ENCODE measurements at places on chromosomes 2 and 18.

GRCh38 chr2:212495046-212495445, 43.6 kb downstream of the ERBB4 start:
- DNase-seq, result no peak

DNA sequence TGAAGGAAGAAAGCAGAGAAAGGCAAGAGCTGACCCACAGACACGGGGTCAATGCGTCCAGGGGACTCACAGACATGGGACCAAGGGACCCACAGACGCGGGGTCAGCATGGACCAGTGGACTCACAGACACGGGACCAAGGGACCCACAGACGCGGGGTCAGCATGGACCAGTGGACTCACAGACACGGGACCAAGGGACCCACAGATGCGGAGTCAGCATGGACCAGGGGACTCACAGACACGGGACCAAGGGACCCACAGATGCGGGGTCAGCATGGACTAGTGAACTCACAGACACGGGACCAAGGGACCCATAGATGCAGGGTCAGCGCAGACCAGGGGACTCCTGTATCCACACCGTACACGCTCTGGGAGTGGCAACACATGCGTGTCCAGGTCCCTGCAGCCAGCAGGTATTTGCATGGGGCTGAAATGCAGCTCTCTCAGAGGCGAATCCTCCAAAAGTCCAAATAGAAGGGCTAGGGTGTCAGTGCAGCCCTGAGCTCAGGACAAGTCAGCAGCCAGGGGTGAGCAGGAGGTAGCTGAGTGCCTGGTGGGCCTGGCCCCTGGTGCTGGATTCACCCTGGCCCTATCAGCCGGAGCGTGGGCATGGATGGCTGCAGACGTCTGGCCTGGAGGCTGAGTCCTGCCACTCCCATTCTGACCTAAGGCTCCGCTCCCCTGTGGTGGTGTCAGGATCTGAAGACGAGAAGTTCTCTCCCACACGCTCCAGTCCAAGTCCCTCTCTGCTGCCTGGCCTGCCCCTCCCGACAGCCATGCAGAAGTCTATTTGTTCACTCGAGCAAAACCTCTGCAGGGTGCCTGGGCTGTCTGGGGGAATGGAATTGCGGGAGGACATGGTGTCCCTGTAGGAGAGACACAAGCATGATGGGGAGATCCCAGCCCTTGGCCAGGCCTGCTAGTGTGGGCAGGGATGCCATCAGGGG, 28.5 kb downstream of the TMEM18 start:
- no peak for DNase-seq

GRCh38 chr2:158042245-158042644, 59.4 kb upstream of the UPP2 start:
- no peak for DNase-seq

- no peak for DNase-seq
Observed at GRCh38 chr2:159462201-159462785, 154.1 kb downstream of the BAZ2B start.

GRCh38 chr2:71611781-71612527, 158.6 kb downstream of the DYSF start:
- no peak for DNase-seq

DNA sequence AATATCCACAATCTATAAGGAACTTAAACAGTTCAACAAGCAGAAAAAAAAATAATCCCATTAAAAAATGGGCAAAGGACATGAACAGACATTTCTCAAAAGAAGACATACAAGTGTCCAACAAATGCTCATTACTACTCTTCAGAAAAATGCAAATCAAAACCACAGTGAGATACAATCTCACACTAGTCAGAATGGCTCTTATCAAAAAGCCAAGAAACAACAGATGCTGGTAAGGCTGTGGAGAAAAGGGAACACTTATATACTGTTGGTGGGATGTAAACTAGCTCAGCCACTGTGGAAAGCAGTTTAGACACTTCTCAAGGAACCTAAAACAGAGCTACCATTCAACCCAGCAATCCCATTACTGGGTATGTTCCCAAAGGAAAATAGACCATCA, 7.2 kb upstream of the CRYGB start:
- no peak for DNase-seq

GRCh38 chr2:224658780-224659405, 57.3 kb downstream of the CCDC195 start:
- no peak for DNase-seq

DNA sequence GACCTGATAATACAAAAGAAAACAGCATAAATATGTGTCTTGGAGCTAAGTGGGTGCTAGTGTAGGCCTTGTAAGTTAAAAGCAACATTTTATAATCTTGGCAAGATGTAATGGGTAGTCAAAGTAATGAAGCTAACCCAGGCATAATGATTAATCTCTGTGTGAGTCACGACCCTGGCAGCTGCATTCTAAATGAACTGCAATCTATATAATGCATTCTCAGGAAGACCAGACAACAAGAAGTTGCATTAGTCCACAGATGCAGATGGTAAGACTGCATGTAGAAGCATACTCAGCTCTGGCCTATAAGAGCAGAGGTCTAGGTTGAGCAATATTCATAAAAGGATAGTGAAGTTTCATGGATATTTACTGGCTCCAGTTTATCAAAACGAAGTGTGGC, 85.6 kb upstream of the ETAA1 start:
- DNase-seq, result no peak

GRCh38 chr2:196170606-196171247, 651 bp downstream of the STK17B start:
- DNase-seq, result peak; percentile 21

- DNase-seq, result no peak
Observed at GRCh38 chr18:5175378-5175777, 21.7 kb downstream of the AKAIN1 start.

DNA sequence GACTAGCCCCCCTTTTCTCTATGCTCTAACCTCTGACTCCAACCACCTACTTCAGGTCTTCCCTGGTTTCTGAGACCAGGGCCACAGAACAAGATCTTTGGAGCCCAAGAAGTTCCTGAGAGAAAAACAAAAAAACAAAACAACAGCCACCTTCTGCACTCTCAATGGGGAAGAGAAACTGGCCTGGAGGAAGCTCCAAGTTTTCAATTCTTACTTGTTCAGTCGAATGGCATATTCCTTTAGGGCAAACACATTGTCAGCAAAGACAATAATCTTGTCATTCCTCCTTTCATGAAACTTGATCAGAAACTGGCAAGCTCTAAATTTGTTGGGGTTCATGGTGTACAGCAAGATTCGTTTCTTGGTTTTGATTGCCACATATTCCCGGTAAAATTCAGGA, 15.0 kb downstream of the ERCC3 start:
- DNase-seq, result no peak

GRCh38 chr2:41709702-41710599, 337.9 kb upstream of the PKDCC start:
- no peak for DNase-seq

DNA sequence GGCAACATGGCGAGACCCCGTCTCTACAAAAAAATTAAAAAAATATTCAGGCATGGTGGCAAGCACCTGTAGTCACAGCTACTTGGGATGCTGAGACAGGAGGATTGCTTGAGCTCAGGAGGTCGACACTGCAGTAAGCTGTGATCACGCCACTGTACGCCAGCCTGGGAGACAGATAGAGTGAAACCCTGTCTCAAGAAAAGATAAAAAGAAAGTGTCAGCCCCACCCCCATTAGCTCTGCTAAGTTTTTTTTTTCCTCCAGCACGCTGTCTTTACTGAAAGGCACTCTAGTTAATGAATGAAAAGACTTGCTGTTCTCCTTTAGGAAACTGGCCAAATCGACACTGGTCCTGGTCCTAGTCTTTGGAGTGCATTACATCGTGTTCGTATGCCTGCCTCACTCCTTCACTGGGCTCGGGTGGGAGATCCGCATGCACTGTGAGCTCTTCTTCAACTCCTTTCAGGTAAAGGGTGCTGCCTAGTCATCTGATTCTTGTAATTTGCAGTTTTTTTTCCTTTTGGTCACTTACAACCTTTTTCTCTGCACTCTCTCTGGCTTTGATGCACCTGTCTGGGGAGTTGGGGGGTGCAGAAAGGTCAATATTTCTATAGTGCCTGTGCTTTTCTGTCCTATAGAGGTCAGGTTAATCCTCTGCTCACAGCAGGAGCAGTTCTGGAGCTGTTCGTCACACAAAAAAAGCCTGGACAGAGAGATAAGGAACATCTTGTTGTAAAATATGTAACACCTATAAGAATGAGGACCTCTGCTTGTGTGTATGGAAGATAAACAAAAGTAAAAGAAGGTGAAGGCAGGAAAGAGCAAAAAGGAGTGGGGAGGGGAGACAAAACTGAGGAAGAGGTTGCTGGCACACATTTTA, 82.3 kb downstream of the PTH2R start:
- DNase-seq, result no peak

DNA sequence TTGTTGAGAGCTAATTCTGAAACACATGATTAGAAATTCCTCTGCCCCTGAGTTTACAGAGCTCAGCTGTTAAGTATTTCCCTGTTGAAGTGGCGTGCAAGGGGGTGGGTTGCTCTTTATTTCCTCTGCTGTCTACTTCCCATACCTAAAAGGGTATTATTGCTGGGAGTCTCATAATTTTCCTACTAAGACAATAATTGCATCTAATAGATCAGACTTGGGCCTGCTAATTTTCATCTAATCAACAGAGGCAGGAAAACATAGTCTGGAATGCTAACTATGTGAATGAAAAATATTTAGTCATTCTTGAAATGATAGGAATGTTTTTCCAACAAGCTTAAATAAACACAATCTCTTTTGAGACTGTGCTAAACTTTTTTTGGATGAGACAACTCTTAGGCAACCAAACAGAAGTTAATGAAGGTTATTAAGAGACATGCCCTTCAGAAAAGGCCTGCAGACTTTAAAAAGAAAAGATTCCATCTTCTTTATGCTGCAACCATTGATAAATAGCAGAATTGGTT, 111.4 kb downstream of the FEZ2 start:
- no peak for DNase-seq

- no peak for DNase-seq
Observed at GRCh38 chr2:134070281-134070741, 183.6 kb upstream of the MGAT5 start.

- no peak for DNase-seq
Observed at GRCh38 chr18:23889907-23890306, 124.6 kb upstream of the TTC39C start.

DNA sequence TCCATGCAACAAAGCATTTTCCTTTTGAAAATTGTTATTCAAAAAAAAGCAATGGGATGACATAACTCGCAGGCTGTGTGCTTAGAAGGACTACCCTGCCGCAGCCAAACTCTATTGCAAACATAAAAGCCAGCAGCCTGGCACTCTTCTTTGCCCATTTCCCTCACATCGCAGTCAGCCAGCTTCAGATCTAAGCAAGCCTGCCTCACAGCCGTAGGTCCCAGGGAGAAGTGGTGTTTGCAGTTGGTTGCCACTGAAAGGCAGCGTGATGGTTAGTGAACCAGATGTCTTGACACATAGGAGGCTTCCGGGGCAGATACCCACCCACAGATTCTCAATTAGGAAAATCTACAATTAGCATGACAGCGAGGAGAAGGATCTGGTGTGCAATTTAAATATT, 655.2 kb downstream of the RNF144A start:
- DNase-seq, result peak; percentile 9

GRCh38 chr2:143140864-143141661, 11.8 kb downstream of the ARHGAP15 start:
- DNase-seq, result no peak

DNA sequence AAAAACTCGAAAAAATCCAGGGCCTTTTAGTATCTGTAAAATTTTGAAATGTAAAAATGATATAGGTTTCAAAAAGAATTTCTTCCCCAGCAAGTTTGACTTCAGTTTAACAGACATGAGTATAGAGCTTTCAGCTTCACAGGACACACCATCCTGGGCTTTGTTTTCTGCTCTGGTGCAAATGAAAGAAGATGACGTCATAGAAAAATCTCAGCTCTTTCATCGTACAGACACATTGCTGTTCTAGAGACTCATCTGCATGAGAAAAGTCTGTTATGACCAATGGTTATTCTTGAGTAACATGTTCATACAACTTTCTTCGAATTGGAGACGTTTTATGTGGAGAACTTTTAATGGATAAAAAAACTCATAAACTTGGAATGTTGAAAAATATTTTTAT, 111.7 kb upstream of the DYNAP start:
- DNase-seq, result no peak

- DNase-seq, result no peak
Observed at GRCh38 chr2:17674817-17675216, 78.8 kb downstream of the SMC6 start.

GRCh38 chr18:12598181-12598930, 59.6 kb downstream of the SPIRE1 start:
- no peak for DNase-seq

DNA sequence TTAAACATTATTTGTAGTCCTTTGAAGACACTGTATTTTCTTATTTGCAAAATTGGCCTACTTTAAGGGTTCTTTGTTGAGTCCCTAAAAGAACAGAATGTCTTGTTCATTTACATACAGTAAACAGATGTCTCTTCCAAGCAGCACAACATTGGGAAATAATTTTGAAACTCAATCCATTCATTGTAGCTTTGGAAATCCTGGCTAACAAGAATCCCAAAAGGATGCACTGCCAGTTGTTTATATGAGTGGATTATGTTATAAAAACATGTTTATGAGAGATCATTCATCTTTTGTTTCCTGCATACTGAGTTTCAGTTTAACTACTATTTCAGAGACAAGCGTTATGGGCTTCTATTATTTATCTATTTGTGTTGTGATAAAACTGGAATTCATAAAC, 499.3 kb downstream of the PID1 start:
- DNase-seq, result no peak

DNA sequence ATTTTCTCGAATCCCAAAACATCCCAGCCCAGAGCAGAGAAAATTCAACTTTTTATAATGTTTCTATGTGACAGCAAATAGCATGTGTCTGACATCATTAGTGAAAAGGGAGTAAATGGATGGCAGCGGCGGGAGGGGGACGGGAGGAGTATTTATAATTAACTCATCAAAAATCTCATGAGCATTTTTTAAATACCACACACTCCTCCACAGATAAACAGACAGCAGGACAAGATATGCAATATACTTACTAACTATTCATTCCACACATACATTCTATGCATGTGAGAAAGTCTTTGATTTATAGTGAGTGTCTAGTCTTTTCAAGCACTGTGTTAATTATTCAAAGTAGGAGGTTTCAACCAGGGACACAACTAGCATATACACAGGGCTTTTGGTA, 107.6 kb downstream of the LRP2 start:
- no peak for DNase-seq

- DNase-seq, result no peak
Observed at GRCh38 chr2:181164699-181165098, 184.3 kb downstream of the UBE2E3 start.

GRCh38 chr2:2291500-2292260, 39.4 kb downstream of the MYT1L start:
- DNase-seq, result no peak

DNA sequence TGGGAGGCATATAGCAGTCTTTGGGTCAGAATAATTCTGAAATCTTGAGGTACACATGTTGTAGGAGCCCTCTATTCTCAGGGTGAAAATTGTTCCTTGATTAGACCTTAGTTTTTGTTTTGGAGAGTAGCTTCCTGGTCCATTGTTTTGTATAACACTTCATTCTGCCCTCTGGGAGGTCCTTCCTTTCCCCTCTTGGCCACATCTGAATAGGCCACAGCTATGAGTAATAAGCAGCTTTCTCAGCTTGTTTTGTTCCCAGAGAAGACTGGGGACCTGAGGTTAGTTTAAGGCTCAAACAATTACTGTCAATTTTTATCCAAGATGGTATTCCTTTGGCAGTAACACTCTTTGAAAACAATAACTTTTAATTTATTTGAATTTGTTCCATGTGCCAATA, 72.6 kb upstream of the NOL4 start:
- no peak for DNase-seq

- no peak for DNase-seq
Observed at GRCh38 chr2:214035091-214035852, 375.6 kb upstream of the VWC2L start.
